Urinary bladder (tissue), 4 donors: ENCODE measurements at places on chromosomes 5 and 9. TPM values are rescaled to one million over a fixed set of nuclear protein-coding genes. Genes with fewer than 3 reads are reported as not detected.

IL4 gene
- total RNA-seq = not detected

ZCCHC10 gene
- total RNA-seq = 24.1 TPM

SPATA31D4 gene
- not detected for total RNA-seq

ZNF474 gene
- total RNA-seq = 0.21 TPM

LECT2 gene
- total RNA-seq = not detected

IL13 gene
- not detected for total RNA-seq

SLC34A1 gene
- not detected for total RNA-seq

HMMR gene
- 29.0 TPM for total RNA-seq

PCDHGB7 gene
- total RNA-seq = 10.4 TPM

FANCG gene
- 14.9 TPM for total RNA-seq

PRRX2 gene
- 8.6 TPM for total RNA-seq
